HFFc6 (cell line): ENCODE measurements at places on chromosomes 2 and 18.
A peak's percentile ranks its signal among the peaks of the same experiment; 100 is the strongest.

DNA sequence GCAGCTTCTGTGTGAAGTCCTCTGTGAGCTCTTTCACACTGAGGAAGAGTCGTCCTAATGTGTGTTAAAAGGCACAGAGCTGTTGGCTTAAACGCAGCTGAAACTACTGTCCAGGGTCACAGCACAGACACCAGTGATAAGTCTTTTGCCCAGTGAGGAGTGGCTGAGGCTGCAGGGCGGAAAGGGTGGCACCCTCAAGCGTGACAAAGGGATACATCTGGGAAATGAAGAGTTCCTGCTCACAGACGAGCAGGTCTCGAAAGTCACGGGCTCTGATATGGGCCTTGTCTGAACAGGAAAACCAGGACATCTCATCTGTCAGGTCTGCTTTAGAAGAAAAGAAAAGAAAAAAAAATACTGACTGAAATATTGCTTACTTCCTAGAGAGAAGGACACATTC, 36.5 kb downstream of the TGIF1 start:
- DNase-seq = no peak

DNA sequence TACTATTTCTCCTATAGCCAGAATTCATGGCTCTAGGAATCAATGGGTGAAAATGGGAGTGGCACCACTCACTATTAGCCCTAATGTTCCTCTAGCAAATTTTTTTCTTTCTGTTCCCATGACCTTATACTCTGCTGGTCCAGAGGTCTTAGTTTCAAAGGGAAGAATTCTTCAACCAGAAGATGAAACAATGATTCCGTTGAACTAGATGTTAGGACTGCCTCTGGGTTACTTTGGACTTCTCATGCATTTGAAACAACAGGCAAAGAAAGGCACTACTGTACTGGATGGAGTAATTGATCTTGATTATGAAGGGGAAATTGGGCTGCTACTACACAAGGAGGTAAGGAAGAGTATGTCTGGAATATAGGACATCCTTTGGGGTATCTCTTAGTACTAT, 18.6 kb upstream of the ADCYAP1 start:
- DNase-seq = no peak

- no peak for DNase-seq
Observed at GRCh38 chr2:182608181-182608845, 107.7 kb upstream of the DNAJC10 start.

- DNase-seq = no peak
Observed at GRCh38 chr2:68512966-68513365, 45.6 kb downstream of the APLF start.

- DNase-seq = no peak
Observed at GRCh38 chr2:162992828-162993227, 154.3 kb upstream of the KCNH7 start.

DNA sequence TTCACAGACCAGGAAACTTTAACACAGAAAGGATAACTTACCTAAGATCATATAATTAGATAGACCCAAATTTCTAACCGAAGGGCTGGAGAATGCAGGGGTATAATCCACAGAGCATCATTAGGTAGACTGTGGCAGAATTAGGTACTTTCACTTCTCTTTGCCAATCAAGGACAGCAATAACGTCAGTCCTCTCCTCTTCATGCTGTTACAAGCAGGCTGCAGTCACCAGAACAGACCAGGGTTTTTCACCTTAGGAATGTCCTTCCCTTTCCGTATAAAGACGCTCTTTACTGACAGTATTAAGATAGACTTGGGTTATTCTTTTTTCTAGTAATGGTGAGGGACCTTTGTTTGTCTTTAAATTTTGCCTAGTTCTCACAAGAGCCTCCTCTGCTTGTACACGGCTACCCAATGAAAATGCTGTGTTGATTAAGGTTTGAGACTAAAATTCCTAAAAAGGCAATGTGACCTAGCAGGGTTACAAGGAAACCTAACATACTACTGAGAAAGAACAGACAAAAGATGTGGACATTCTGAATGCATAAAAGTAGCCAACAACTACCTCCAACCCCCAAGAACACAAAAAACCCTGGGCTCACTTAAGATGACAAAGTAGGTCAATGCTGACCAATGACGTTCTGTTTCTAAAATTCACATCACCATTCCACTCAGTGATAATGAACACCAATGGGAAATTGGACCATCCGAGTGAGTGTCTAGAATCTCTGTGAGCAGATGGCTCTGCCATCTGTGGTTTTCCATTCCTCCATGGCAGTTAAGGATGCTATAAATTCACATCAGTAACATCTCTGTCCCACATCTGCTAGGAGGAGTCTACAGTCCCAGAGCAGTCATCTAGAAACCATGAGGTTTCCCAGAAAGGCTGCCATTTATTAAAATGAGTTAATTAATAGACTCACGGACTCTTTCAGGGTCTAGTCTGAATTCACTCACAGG, 2.1 kb downstream of the PDIA6 start:
- DNase-seq = peak; percentile 19

- no peak for DNase-seq
Observed at GRCh38 chr2:157192445-157193423, 64.8 kb upstream of the GALNT5 start.

GRCh38 chr18:5285326-5285725, 10.2 kb downstream of the ZBTB14 start:
- DNase-seq = no peak

GRCh38 chr2:106843001-106843909, 42.7 kb downstream of the ST6GAL2 start:
- DNase-seq = no peak

- peak; percentile 25 for DNase-seq
Observed at GRCh38 chr2:25977768-25978167, 4.5 kb downstream of the KIF3C start.

DNA sequence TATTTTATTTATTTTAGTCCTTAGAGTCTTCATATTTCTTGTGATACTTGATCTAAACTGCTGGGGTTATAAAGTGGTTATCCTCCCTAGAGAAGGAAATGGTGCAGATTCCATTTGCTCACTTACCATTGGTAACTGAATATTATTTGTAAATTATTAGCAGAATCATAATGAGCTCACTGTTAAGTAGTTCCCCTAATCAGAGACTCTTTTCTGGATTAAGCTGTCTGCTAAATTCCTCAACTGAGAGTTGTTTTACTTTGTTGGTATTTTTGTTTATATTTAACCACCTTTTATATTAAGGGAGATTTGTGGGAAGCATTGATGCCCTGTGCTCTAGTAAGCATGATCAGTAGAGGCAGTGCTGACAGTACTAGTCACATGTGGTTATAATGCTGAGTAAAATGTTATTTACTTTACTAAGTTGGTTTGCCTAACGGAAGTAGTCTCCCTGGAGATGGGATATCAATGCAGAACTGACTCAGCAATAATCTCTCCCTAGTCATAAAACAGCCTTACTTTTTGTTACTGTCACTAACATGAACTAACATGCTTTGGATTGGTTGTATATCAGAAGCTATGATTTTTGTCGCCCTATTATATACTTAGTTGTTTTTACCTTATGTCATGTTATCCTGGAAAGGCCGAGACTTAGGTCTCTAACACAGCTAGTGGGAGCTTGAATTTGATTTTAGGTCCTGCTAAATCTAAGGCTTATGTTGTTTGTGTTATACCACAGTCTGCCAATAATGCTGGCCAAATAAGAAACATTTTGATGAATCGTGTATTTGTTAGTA, 166.7 kb downstream of the MCFD2 start:
- peak; percentile 82 for DNase-seq

DNA sequence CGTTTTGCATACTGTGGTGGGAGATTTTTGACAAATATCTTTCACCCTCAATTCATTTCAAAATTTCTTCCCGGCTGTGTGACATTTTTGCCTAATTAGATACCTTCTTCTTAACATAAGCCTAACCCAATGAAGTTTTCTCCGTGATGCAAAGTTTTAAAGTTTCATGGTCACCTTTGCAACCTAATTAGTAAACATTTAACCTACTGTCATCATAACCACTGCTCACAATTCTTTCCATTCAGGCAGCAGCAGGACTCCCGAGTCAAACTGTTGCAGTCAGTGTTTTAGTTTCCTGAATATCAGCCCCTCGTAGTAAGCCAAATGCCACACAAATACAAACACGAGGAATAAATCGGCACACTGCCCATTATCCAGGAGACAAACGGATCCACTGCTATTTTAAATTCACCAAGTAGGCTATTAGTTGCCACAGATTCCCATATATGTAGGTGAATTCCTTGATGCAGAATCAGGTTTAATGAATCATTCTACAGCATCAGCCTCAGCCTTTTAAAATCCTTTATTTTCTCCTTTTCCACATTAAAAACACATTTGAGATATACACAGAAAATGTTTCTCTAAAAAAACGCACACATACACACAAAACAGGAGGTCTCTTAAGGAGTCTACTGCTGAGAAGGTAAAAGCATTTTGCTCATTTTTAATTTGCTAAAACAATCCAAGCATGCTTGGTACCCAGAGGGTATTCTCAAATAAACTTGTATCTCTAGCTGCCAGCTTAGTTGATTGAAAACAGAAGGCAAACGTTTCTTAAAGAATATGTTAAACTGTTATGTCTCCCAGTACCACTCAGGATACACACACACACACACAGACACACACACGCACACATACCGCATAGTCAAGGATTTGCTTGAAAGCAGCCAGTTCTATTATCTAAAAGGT, 106.5 kb upstream of the KCTD1 start:
- no peak for DNase-seq

DNA sequence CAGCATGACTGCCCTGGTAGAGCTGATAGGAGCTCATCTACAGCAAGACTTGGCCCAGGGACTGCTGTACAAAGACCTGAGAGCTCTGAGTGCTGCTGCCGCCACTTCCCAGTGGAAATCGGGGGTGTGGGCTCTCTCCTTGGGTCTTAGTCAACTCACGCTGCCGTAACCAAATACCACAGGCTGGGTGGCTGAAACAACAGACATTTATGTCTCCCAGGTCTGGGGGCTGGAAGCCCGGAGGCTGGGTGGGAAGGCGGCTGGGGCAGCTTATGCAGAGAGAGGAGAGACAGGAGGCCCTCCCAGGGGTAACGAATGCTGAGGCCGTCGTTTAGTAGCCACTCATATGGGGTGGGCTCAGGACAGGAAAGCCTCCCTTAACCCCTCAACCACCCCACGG, 15.4 kb upstream of the MAL start:
- no peak for DNase-seq

DNA sequence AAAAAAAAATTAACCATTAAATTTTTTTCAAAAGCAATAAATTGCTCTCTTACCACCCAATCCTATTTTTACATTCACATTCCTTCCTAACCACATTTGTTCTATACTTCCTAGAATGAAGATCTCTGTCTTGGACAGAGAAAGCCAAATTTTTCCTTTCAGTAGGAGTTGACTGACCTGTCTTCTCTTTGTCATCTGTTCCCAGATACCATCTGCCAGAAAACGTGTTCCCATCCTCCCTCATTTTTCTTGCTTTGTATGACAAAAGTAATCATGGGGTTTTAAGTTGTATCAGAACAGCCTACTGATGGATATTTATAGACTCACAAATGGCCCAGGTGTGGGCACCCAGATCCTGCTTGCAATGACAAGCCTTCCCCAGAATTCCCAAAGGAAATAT, 182.1 kb downstream of the CYP26B1 start:
- DNase-seq = no peak

DNA sequence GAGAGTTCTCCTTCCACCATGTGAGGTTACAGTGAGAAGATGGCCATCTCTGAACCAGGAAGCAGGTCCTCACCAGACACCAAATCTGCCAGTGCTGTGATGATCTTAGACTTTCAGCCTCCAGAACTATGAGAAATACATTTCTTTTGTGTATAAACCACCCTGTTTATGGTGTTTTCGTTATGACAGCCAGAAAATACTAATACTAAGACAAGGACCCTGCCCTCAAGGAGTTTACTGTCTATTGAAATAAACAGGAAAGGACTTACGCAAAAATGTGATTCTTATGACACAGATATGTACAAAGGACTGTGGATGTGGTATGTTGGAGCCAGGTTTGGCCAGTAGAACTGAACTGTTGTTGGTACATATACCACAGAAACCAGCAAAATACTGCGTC, 184.3 kb downstream of the MCFD2 start:
- no peak for DNase-seq

- DNase-seq = no peak
Observed at GRCh38 chr2:199458806-199459285, 1.1 kb upstream of the SATB2 start.

- DNase-seq = no peak
Observed at GRCh38 chr18:54032412-54032811, 192.1 kb downstream of the MBD2 start.

DNA sequence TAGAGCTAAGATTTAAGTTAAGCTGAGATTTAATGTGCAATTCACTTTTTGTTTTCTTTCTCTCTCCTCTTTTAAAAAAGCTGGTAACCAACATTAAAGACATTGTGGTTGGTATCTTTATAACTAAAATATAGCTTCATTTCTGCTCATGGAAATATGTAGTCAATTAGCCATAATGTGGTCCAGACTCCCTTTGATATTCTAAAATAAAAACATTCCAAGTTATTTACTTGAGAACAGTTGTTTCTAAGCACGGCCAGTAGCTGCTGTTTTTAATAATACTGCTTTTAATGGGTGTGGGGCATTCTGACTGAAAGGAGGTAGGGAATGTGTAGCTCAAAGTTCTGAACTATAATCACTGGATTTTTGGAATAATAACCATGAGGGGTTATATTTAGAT, 183.3 kb upstream of the FBXO11 start:
- no peak for DNase-seq

DNA sequence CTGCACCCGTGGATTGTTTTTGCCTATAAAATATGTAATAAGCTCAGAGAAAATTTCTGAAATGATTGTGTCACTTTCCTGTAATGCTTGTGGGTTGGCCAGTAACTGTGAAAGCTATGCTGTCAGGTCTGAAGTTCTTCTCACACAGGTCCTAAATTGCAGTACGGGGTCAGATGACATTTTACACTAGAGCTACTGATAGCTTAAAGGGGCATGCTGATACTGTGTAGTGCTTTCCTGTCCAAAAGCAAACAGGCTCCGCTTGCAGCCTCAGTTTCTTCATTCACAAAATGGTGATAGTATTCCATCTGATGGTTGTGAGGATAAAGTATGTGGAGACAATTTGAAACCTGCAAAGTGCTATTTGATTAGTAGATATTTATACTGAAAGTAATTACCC, 7.6 kb upstream of the FARSB start:
- DNase-seq = no peak

GRCh38 chr2:141105763-141106162, 1025.1 kb downstream of the LRP1B start:
- no peak for DNase-seq

GRCh38 chr2:40373111-40373510, 78.8 kb downstream of the SLC8A1 start:
- no peak for DNase-seq

GRCh38 chr2:144948205-144948855, 428.4 kb upstream of the ZEB2 start:
- DNase-seq = no peak

DNA sequence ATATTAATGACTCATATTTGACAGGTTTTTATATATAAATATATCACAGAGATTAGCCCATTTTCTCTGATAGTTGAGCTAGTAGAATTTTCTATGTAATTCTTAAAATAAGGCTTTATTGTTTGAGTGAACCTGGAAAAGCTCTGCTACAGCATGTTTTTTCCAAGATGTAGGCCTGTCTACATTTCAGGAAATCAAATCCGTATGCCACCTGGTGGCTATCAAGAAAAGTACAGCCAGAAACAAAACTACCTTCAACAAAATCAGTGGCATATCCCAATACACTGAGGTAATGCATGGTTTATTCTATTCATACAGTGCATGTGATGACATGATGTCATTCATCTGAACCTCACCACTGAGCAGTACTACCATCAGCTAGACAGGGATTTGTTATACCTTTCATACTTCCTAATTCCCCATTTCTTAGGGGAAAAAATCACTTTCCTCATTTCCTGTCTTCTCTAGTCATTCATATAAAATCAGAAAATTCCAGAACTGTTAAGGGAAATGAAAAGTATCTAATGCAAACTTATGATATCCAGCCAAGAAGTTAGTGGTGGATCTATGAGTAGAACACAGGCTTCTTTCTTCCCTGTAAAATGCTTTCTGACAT, 310.4 kb upstream of the SYT4 start:
- peak; percentile 44 for DNase-seq
